ENCODE measurements at places on chromosomes 12 and 14. TPM values are rescaled to one million over a fixed set of nuclear protein-coding genes. Genes with fewer than 3 reads are reported as not detected.

GRCh38 chr14:68193970-68194681 lies 374.5 kb downstream of the RAD51B start:
- no peak for DNase-seq

DNA sequence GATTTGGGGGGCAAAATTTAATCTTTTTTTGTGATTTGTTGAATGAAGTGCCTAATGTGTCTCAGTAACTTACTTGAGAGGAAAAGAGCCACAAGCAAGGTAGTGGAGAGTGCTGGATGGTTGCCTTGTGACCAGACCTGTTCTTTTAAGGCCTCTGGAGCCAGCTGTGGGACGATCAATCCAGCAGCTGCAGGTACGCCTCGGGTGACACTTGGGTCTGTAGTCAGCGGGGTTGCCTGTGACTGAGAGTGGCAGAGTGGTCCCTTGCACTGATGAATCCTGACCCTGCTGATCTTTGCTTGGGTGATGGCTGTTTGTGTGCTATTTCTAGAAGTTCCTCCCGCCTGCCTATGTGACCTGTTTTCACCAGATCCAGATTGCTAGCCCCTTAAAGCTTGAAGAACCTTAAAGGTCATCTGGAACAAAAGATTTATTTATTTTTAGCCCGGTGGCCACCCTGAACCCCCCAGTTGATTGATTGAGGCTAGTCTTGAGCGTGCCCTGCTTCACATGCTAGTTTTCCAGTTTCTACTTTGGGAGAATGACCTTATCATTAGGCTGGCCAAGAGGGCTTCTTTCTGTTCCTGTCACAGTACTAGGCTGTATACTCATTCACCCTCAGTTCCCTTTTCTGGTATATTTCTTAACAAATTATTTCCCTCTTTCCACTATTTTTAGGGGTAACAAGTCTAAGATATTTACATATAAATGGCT lies 23.2 kb downstream of the PRKCH start:
- DNase-seq: no peak

DNA sequence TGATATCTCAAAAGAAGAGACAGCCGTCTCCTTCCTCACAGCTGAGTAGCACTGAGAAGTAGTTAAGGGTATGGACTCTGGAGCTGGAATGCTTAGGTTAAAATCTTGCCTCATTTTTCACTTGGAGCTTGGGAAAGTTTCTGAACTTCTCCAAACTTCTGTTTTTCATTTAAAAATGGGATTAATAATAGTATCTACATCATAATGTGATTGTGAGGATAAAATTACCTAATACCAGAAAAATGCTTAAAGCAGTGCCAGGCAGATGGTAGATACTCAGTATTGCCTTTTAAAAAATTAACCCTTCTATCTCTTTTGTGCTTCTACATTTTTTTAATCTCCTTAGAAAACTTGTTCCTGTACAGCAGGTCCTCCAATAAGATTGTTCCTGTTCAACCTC lies 63.1 kb downstream of the A2M start:
- no peak for DNase-seq

DNA sequence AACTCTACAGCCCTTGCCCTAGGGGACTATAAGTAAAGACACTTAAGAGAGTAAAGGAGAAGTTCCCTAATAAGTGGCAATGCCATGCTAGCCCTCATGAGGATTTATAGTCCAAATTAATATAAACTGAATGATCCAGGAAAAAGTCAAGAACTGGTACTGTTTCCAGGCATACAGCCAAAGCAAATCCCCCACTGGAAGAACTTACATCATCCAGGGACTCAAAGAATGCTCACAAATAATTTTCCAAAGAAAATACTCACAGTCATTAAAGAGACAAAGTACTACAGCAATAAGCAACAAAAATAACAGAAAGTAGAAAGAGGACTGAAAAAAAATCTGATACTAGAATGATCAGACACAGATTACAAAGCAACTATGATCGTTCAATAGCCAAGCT lies 79.7 kb upstream of the RAP1B start:
- DNase-seq: no peak

DNA sequence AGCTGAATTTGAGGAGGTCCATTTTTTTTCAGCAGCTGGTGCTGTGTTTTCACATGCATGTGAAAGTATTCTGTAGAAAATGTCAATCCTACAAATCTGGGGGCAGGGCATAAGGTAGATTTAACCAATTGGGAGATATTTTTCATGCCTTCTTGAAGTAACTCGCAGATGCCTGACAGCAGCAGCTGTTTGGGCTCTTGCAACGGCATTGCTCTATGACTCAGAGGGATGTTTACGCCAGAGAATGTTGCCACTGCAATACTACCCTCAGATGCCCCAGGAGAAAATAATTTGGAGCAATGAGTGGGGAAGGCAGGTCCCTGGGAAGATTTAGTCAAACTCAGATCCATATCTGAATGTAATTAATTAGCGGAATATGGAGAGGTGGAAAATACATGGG lies 42.5 kb upstream of the MYBPC1 start:
- no peak for DNase-seq

NCKAP5L gene
- 24.3 TPM for polyA plus RNA-seq

DNA sequence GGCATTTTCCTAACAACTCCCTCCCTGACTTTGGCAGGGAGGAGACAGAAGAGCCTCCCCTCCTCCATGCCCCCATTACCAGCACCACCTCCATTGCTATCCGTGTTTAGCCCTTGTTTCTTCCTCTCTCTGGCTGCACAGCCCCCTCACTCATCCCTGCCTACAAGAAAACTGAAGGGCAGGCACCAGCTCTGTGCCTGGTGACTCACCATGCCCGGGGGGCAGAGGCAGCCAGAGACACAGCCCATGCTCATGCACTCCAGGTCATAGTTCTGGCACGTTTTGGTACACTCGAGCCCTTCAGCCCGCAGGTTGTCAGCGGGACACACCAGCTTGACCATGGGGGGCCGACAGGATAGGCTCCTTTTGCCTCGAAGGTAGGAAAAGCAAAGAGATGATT lies 80.4 kb downstream of the VWF start:
- no peak for DNase-seq

AJUBA gene
- polyA plus RNA-seq: 71.4 TPM

GRCh38 chr12:26000898-26001297 lies 42.4 kb downstream of the RASSF8 start:
- no peak for DNase-seq

DNA sequence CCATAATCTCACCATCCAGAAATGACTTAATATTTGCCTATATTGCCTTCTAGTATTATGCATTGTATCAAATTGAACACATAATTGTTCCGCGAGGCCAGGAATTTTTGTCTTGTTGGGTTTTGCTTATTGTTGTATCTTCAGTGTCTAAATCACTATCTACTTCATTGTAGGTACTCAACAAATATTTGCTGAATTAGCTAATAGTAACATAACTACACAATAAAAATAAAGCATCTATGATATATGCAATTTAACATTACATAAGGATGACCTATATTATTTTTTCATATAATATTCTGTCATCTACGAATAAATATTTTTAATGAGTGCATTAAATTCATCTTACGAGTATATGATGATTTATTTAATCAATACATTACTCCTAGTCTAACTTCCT lies 656.3 kb downstream of the ETNK1 start:
- no peak for DNase-seq

AMIGO2 gene
- 42.3 TPM for polyA plus RNA-seq

CCDC177 gene
- polyA plus RNA-seq: 0.31 TPM

All from left renal pelvis (tissue), 4 donors.